Esophagus squamous epithelium (tissue), 5 donors: ENCODE measurements at places on chromosomes 7 and 10.
A peak's percentile ranks its signal among the peaks of the same experiment; 100 is the strongest.

DNA sequence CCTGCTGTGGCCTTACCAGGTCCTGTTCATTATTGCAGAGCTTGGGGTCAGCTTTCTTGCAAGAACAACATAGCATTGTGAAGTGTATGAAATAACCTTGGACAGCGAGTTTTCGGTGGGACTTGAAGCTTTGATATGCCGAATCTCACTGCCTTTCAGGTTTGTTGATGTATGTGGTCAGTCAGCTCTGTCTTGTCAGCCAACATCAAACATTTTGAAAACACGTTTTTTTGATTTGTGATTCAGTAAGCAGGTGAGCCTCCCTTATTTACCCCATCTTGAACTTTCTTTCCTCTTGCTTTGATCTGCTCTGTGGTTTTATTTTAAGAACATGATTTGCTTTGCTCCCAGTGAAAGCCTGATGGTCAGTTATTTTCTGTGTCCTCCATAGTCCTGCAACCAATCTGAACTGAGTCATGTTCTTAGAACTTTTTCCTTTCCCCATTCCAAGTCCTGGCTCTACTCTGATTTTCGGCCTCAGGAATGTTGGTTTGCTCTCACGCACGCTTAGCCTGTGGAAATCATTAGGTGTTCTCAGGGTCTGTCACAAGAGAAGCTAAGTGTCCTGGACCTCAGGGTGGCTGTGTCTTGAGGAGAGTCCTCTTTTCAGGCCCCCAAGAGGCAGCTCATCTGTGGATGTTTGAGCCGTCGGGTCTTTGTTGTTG is 8.7 kb downstream of the WBP1L start:
- no peak for DNase-seq
- no peak overlapping the region for H3K4me3 ChIP-seq
- H3K36me3 ChIP-seq: peaks cover 19% of the 10 kb centered on the region

DNA sequence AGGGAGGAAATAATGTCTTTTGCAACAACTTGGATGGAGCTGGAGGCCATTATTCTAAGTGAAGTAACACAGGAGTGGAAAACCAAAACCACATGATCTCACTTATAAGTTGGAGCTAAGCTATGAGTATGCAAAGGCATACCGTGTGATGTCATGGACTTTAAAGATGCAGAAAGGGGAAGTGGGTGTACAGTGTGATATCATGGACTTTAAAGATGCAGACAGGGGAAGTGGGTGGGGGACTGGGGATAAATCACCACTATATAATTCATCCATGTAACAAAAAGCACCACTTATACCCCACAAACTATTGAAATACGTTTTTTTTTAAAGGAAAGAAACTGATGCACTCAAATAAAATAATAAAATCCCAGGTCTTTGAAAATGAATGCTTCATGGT is 29.5 kb downstream of the LYZL2 start:
- no peaks in the 10 kb centered on the region for H3K4me1 ChIP-seq
- no peak overlapping the region for H3K27ac ChIP-seq
- no peak overlapping the region for H3K4me3 ChIP-seq
- H3K36me3 ChIP-seq: no peaks in the 10 kb centered on the region
- DNase-seq: no peak

- H3K27ac ChIP-seq: no peak overlapping the region
- peaks cover 23% of the 10 kb centered on the region for H3K4me1 ChIP-seq
- H3K27me3 ChIP-seq: no peaks in the 10 kb centered on the region
- no peak for DNase-seq
Observed at GRCh38 chr10:79052291-79053080, 16.3 kb upstream of the ZMIZ1 start.

DNA sequence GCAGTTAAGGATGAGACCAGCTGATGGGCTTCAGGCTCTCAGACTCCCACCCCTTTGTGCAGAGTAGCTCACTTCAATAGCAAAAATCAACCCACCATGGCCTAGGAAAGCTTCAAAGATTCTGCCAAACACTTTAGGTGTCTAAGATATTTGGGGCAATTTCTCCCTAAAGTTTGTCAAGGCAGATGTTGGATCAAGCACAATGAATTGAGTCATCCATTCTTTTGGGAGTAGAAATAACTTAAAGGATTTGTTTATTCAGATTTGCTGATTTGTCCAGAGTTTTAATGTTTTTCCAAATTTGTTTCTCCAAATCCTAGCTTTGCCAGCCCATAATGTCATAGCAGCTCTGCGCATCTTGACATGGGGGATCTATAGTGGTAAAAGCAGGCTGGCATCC is 855.1 kb downstream of the LRMDA start:
- H3K27ac ChIP-seq: no peak overlapping the region
- no peak for DNase-seq
- no peaks in the 10 kb centered on the region for H3K4me1 ChIP-seq

GRCh38 chr10:101123085-101123814 is 7.8 kb upstream of the TLX1 start:
- peaks cover 21% of the 10 kb centered on the region for H3K4me1 ChIP-seq
- peaks cover 98% of the 10 kb centered on the region for H3K27me3 ChIP-seq
- DNase-seq: no peak
- no peak overlapping the region for H3K27ac ChIP-seq
- peak overlapping the region; percentile 60 for H3K4me3 ChIP-seq

DNA sequence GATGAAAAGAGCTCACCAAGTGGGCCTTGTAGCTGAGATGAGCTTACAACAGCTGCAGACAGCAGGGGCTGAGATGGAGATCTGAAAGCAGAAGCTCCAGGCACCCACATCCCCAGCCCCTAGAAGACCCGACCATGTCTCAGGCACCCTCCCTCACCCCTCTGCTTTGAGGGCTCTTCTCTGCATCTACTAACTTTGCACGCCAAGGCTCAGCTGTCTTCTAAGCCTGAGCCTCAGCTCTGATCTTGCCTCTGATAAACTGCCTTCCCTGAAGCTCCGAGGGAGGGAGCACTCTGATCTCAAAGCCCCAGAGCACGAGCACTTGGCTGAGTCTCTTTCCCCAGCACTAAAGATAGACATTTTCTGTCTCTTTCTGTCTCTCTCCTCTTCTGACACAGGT is 42.0 kb downstream of the ANXA8 start:
- no peaks in the 10 kb centered on the region for H3K36me3 ChIP-seq
- peaks cover 2% of the 10 kb centered on the region for H3K4me1 ChIP-seq
- H3K27me3 ChIP-seq: peaks cover 30% of the 10 kb centered on the region
- no peak overlapping the region for H3K27ac ChIP-seq

GRCh38 chr10:71228875-71229675 is 16.7 kb downstream of the UNC5B start:
- H3K27me3 ChIP-seq: no peaks in the 10 kb centered on the region
- peaks cover 24% of the 10 kb centered on the region for H3K4me1 ChIP-seq
- no peak overlapping the region for H3K4me3 ChIP-seq
- no peaks in the 10 kb centered on the region for H3K36me3 ChIP-seq
- H3K27ac ChIP-seq: no peak overlapping the region
- no peak for DNase-seq

- no peak for DNase-seq
- no peak overlapping the region for H3K27ac ChIP-seq
- no peaks in the 10 kb centered on the region for H3K27me3 ChIP-seq
- no peaks in the 10 kb centered on the region for H3K4me1 ChIP-seq
- H3K4me3 ChIP-seq: no peak overlapping the region
Observed at GRCh38 chr7:80869821-80870751, 48.8 kb downstream of the SEMA3C start.

GRCh38 chr10:11227103-11227502 is 209.4 kb downstream of the CELF2 start:
- no peaks in the 10 kb centered on the region for H3K36me3 ChIP-seq
- no peak overlapping the region for H3K27ac ChIP-seq
- no peaks in the 10 kb centered on the region for H3K27me3 ChIP-seq
- peaks cover 29% of the 10 kb centered on the region for H3K4me1 ChIP-seq

DNA sequence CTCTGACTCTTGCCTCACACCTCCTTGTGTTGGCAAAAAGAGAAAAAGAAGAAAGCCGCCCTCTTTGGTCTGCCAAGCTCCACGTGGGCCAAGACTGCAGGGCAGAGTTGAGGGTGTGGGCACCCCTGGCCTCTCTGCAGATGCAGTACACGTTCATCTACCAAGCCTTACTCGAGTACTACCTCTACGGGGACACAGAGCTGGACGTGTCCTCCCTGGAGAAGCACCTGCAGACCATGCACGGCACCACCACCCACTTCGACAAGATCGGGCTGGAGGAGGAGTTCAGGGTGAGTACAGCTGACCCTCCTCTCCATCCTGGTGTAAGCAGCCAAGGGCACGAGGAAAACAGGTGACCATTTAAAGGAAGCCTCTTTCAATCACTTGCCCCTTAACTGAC is 56.1 kb downstream of the MKI67 start:
- no peak for DNase-seq
- H3K4me3 ChIP-seq: no peak overlapping the region
- no peaks in the 10 kb centered on the region for H3K27me3 ChIP-seq

DNA sequence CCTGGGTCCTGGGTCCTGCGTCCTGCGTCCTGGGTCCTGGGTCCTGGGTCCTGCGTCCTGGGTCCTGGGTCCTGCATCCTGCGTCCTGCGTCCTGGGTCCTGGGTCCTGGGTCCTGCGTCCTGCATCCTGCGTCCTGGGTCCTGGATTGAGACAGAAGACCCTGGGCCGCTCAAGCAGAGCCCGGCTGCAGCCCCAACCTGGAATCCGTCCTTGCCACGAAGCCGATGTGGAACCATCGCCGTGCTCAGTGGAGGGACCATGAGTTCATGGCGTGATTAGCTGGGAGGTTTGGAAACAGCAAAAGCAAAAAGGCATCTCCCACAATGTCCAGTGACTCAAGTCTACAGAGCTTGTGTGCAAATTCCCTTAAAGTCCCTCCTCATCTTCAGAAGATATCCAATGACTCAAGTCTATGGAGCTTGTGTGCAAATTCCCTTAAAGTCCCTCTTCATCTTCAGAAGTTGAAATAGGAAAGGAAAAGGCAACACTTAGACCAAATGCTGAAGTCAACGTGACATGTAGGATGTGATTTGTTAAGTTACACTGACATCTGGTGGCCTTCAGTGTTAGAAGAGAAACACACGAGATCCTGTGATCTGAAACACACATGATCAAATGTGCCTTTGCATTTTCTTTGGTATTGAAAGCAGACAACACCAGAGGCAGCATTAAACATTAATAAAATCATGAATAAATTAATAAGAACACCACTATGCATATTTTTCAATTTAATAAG is 179.9 kb downstream of the PTPRN2 start:
- H3K27me3 ChIP-seq: peaks cover 30% of the 10 kb centered on the region
- H3K4me3 ChIP-seq: no peak overlapping the region

- H3K4me1 ChIP-seq: peaks cover 15% of the 10 kb centered on the region
- no peaks in the 10 kb centered on the region for H3K27me3 ChIP-seq
- DNase-seq: no peak
- no peak overlapping the region for H3K4me3 ChIP-seq
Observed at GRCh38 chr10:44965651-44966097, 6.1 kb downstream of the RASSF4 start.
